Activated T-cell treated with anti-CD3 and anti-CD28 coated beads for 4 hours (primary cell): ENCODE measurements at places on chromosomes 13 and 19.

GRCh38 chr19:29934781-29935180 is 7.3 kb upstream of the URI1 start:
- DNase-seq, result no peak

DNA sequence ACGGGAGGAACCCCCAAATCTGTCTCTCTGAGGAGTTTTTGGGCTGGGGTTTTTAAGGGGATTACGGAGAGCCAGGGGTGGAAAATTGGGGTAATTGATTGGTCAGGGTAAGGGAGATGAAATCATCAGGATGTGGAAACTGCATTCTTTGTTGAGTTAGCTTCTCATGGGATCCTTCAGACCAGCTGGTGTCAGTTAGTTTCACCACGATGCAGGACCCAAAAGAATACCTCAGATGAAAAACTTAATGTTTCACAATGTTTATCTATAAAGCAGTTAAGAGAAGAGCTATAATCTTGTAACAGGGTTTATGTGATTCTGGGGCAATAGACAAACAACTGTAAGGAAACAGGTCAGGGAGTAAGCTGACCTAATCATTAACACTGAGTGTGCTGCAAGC is 230.8 kb downstream of the POU4F1 start:
- no peak for DNase-seq

- DNase-seq, result peak; percentile 27
Observed at GRCh38 chr13:40777166-40777808, 6.3 kb upstream of the MRPS31 start.

DNA sequence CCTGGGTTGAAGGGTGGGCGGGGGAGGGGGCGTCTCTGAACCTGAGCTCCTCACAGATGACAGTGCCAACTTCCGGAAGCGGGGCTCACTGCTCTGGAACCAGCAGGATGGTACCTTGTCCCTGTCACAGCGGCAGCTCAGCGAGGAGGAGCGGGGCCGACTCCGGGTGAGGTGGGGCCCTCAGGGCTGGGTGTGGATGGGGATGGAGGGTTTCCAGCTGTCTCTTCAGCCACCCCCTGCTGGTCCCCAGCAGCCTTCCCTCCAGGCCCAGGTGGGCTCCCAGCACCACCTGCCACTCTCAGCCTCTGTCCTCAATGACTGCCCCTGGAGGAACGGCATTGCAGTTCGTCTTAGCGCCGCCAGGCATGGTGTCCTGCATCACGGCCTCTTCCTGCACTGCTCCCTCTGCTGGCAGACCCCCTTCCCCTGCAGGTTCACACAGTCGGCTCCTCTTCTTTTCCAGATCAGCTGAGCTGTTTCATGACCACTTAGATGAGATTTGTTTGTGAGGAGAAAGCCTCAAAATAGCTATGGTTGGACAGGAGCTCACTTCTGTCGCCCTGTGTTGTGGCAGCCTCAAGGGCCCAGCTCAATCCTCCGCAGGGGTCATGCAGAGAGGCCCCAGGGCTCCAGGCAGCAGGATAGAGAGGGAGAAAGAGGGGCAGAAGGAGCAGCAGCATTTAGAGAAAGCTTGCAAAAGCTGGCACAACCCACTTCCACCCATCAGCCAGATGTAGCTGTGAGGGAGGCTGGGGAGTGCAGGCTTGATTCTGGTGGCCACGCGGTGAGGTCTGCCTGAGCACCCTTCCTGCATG is 2.5 kb upstream of the GARIN5A start:
- DNase-seq, result no peak

DNA sequence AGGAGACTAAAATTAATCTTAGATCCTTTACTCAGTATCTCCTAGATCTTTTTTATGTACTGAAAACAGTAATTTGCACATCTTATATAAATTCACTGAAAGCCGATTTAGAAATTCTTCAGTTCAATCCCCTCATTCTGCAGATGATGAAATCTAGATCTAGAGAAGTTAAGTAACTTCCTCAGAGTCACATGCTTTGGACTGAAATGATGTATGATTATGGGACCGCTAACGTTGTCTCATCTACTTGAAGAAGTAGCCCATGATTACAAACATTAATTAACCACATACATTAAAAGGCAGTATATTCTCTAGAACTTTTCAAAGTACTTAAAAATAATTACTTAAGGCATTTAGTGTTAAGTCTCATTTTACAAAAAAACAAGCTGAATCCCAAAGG is 37.8 kb downstream of the ELF1 start:
- DNase-seq, result no peak

GRCh38 chr13:108044954-108045353 is 170.4 kb downstream of the LIG4 start:
- no peak for DNase-seq

DNA sequence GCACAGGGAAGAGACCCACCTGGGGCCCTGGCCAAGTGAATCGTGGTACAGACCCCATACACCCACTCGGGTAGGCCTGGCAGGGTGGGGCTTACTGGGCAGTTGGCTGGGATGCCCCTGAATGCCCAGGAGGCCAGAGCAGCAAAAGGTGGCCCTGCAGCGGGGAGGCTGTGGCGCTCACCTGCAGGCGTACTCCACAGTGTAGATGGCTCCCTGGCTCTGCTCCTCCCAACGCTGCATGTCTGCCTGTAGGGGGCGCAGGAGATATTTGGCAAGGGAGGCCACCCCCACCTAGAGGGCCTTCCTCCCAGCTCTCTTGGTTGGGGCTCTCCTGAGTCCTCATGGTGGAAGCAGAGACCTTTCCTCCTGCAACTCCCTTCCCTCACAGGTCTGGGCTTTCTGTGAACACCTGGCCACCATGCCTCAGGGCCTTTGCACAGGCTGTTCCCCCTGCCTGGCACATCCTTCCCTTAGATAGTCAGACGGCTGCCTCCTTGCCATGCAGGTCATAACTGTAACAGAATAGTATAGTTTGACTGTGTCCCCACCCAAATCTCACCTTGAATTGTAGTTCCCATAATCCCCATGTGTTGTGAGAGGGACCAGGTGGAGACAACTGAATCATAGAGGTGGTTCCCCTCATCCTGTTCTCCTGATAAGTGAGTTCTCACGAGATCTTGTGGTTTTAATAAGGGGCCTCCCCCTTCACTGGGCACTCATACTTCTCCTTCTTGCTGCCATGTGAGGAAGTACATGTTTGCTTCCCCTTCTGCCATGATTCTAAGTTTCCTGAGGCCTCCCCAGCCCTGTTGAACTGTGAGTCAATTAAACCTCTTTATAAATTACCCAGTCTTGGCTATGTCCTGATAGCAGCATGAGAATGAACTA is 5.9 kb downstream of the BORCS8 start:
- DNase-seq, result peak; percentile 50

DNA sequence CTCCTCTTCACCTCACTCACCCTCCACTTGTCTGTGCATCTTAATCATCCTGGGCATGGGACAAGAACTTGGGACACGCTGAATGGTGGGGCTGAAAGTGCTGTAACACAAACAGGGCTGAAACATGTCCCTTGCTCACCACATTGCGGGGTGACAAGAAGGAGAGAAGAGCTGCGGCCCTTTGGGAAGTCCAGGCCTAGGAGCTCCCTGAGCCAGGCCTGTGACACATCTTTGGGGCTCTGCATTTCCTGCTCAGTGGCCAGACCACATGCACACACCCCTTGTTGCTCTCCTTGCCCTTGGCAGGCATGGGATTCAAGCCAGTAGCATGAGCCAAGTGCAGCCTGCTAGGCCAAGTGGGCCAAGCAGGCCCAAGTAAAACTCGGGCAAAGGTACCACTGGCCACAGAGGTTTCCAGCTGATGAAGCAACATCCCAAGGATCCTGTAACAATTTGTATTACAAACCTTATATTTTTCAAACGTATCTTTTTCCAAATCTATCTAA is 1384.3 kb upstream of the PCDH20 start:
- no peak for DNase-seq

- no peak for DNase-seq
Observed at GRCh38 chr13:40070357-40070756, 414.9 kb downstream of the COG6 start.

- DNase-seq, result no peak
Observed at GRCh38 chr19:27718234-27718633, 1494.7 kb downstream of the UQCRFS1 start.

GRCh38 chr19:7637374-7638256 is 705 bp downstream of the STXBP2 start:
- no peak for DNase-seq

DNA sequence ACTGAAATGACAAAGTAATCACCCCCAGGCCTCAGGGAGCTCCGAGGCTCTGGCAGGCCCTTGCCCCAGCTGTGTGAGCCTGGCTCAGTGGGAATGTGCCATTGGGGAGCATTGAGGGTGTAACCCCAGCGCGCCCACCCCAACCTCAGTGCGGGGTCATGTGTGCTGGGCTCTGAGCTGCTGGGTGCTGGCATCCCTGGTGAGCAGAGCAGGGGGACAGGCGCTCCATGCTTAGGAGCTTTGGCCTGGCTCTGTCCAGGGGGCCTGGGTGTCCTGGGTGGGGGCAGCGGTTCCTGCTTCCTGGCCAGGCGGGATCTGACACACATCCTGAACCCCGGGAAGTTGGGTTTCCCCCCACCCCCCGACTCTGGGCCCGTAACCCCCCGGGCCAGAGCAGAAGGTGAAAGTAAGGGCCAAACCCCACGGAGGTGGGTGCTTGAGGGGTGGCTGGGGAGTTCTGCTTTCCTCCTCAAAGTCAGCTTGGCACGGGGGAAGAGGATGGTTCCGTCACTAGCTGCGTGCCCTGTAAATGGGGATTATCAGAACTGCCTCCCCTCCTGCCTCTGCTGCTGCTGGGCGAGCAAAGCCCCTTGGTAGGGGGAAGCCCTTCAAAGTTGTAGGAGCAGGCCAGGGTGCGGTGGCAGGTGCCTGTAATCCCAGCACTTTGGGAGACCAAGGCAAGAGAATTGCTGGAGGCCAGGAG is 1.7 kb downstream of the LRP3 start:
- no peak for DNase-seq

- no peak for DNase-seq
Observed at GRCh38 chr13:96730676-96731075, 263.6 kb downstream of the OXGR1 start.

GRCh38 chr13:59746291-59746962 is 417.3 kb downstream of the DIAPH3 start:
- no peak for DNase-seq

- DNase-seq, result no peak
Observed at GRCh38 chr19:2782329-2782935, 641 bp downstream of the SGTA start.

DNA sequence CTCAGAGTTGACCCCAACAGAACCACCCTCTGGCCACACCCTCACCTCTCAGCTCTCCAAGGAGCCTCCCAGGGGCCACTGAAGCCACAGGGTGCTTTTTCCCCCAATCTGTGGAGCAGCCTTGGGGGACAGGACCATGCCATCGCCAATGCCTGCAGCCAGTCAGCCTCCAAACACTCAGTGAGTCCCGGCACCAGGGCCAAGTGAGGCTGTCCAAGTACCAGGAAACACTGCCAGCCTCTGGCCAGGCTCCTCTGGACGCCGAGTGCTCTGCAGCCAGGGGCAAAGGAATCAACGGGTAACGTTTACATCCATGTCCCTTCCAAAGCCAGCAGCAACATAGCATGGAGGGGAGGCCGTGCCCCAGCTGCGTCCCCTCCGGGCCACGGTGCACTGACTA is 9.5 kb upstream of the COMP start:
- no peak for DNase-seq

GRCh38 chr13:51747438-51748434 is 56.2 kb downstream of the DHRS12 start:
- DNase-seq, result no peak

DNA sequence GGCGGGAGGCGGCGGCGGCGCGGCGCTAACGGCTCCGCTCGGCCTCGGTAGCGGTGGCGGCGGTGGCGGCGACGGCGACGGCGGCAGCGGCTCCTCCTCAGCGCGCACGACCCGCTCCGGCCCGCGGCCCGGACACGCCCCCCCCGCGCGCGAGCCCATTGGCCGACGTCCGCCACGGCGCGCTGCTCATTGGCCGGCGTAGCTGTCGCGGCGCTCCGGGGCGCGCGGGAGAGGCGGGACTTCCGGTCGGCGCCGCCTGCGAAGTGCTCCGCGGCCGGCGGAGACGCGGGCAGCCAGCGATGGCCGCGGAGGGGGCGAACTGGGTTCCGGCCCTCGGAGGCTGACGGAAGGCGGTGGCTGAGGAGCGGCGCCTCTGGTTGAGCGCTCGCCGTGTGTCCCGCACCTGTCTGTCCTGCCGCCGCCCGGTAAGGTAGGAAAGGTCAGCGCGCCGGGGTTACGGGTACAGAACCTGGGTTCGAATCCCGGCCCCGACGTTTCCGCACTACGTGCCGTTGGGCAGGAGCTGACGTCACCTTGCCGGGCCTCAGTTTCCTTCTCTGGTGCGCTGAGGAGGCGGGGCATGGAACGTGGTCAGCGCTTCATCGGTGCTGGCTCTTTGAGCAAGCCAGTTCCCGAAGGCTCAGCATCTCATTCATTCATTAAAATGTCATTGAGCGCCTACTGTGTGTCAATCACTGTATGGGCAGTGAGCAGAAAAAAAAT is at the start of gene ELAVL1:
Gene ELAVL1, minus strand, starts transcription at position 108 of the 723 bp plus-strand sequence. CDS start 13,826 bp downstream, outside the sequence.
- DNase-seq, result peak; percentile 78

DNA sequence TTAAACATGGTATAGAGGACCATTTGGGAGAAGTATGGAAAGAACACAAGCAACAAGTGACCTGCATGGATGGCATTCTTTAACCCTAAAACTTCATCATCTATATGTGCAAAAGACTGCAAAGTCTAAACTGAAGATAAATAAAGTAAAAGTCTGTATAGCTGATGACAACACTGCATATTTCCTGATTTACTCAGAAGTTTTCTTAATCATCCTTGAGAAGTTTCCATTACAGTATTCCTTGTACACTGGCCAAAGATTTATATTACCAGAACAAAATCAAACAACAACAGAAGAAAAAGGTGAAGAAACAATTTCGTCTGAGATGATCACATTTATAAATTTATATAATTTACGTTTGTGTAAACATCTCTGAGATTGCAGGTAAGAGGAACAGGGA is 805.7 kb downstream of the PCDH9 start:
- DNase-seq, result no peak

GRCh38 chr19:32861596-32861995 is 8.0 kb downstream of the SLC7A9 start:
- no peak for DNase-seq

GRCh38 chr13:77124423-77124822 is 97.5 kb upstream of the FBXL3 start:
- no peak for DNase-seq

GRCh38 chr19:46384396-46384795 is 29.0 kb downstream of the CCDC8 start:
- DNase-seq, result no peak

GRCh38 chr19:21767065-21767800 is at the start of gene ZNF100:
Gene ZNF100, minus strand, starts transcription at chr19:21767579. Its CDS starts 150 bp downstream, at chr19:21767429.
- peak; percentile 78 for DNase-seq

- DNase-seq, result no peak
Observed at GRCh38 chr19:51089786-51090185, 7.1 kb upstream of the KLK14 start.

GRCh38 chr19:39725995-39726394 is 11.8 kb downstream of the CLC start:
- no peak for DNase-seq

- no peak for DNase-seq
Observed at GRCh38 chr19:10114651-10115391, 3.3 kb downstream of the P2RY11 start.

- no peak for DNase-seq
Observed at GRCh38 chr13:39039041-39039440, 785 bp downstream of the NHLRC3 start.
